SJSA1 (cell line): ENCODE measurements at places on chromosomes 2 and 18. TPM values are rescaled to one million over a fixed set of nuclear protein-coding genes. Genes with fewer than 3 reads are reported as not detected.

The STON1 gene
- total RNA-seq: 7.8 and 8.8 TPM in 2 replicates

The CYBRD1 gene
- 49.7 and 66.5 TPM in 2 replicates for total RNA-seq

The RMDN2 gene
- total RNA-seq: 17.6 and 20.8 TPM in 2 replicates

The CASP8 gene
- total RNA-seq: 17.7 and 20.1 TPM in 2 replicates

The ALPP gene
- total RNA-seq: 0.45 TPM in 1 of 2 replicates, not detected in the other

The ST6GAL2 gene
- total RNA-seq: not detected in 2 replicates

The SMAD7 gene
- 52.2 and 64.5 TPM in 2 replicates for total RNA-seq

The ACVR1C gene
- not detected in 2 replicates for total RNA-seq

The STARD6 gene
- total RNA-seq: 1.2 TPM in 1 of 2 replicates, not detected in the other

The FAM161A gene
- total RNA-seq: 1.3 and 2.5 TPM in 2 replicates

The TRPM8 gene
- 0.03 TPM in 1 of 2 replicates, not detected in the other for total RNA-seq

The FZD7 gene
- total RNA-seq: 77.8 and 90.7 TPM in 2 replicates

The C2orf15 gene
- not detected in 2 replicates for total RNA-seq

The ESPNL gene
- total RNA-seq: 3.5 and 6.9 TPM in 2 replicates

The SLC14A1 gene
- total RNA-seq: 5.1 and 7.8 TPM in 2 replicates

The NT5C1B gene
- total RNA-seq: not detected in 2 replicates

The ERLEC1 gene
- 68.3 and 79.2 TPM in 2 replicates for total RNA-seq

The HOXD3 gene
- 0.66 and 1.1 TPM in 2 replicates for total RNA-seq

The CD8A gene
- total RNA-seq: not detected in 2 replicates

The CYP26B1 gene
- 0.03 TPM in 1 of 2 replicates, not detected in the other for total RNA-seq

The SPATA3 gene
- total RNA-seq: not detected in 2 replicates

The DIPK1C gene
- total RNA-seq: not detected in 2 replicates

The OR6B2 gene
- not detected in 2 replicates for total RNA-seq

The GKN2 gene
- total RNA-seq: not detected in 2 replicates
